ENCODE measurements at places on chromosomes 7 and 10.

DNA sequence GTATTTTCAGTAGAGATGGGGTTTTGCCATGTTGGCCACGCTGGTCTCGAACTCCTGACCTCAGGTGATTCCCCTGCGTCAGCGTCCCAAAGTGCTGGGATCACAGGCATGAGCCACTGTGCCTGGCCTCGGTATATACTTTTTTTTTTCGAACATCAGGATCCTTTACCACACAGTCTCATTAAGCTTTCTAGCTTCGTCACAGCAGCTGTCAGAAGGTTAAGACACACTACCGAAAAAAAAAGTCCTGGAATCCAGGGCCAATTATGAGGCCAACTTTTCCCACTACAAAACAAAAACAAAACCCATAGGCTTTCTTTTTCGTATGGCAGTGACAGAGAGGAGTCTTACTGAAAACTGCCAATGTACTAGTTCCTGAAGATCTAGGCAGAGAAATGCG lies 30.7 kb downstream of the ZC3HC1 start:
- no peak for DNase-seq

DNA sequence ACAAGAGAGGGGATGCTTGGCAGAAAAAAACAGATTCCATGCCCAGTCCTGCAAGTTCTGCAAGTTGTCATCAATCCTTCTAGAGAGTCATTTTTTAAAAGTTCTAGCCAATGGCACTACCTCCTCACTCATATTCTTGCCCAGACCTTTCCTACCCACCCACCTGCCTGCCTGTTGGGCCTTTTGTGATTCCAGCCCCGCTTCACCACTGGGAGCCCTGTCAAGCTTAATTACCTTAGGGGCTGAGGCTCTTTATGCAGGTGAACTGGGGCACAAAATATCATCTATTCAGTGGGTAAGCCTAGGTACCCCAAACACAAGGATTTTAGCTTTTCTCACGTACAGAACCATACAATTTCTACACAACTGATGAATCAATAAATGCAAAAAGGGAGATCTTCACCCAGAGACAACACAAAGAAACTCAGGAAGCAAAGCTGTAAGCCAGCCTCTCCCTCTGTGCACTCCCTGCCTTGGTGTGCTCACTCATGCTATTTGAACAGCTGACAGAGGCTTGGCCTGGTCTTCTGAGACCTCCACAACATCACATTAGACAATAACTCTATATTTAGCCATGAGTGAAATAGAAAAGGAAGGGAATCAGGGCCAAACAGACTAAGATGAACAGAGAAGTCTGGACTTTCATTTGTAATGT lies 222.6 kb downstream of the HTR7 start:
- DNase-seq, result no peak

DNA sequence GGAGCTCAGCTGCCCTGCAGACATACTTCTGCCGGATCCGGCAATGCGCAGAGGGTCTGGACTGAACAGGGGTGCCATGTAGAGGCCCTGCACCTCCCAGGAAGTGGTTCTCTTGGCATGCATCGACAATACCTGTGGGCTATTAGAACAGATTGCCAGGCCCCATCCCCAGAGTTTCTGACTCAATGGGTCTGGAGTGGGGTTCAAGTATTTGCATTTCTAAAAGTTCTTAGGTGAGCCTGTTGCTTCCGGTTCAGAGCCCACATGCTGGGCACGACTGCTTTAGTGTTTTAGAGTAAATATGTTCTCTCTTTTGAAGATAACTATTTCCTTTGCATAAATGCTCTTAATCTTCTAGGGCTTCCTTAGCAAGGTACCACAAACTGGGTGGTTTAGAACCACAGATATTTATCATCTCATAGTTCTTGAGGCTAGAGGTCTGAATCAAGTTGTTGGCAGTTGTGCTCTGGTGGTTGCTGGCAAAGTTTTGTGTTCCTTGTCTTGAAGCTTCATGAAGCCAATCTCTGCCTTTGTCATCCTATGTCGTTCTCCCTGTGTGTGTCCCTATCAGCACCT lies 435.5 kb downstream of the TCERG1L start:
- DNase-seq, result no peak

DNA sequence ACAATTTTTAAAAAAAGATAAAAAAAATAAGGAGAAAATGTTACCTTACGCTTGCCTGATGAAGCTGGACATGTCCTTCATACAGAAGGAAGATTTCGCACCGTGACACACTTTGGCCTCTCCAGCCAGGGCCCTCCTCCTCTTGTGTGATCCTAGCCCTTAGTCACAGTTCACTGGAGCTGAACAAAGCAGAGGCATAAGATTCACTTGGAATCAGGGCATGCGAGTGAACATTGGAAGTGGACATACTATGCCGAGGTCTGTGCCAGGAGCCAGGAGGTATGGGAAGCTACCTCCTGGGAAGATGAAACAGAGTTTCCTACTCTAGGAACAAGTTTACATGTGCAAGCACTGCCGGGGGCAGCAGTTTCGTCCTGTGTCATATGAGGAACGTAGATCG lies 91.5 kb downstream of the XPNPEP1 start:
- DNase-seq, result no peak

- DNase-seq, result no peak
Measured at GRCh38 chr10:21099291-21100062, 202.4 kb upstream of the NEBL start.

GRCh38 chr7:48943279-48943990 lies 19.1 kb downstream of the CDC14C start:
- no peak for DNase-seq

- DNase-seq, result no peak
Measured at GRCh38 chr10:37687581-37687980, 169.8 kb downstream of the ZNF248 start.
